ENCODE measurements at places on chromosomes 1 and 21.

DNA sequence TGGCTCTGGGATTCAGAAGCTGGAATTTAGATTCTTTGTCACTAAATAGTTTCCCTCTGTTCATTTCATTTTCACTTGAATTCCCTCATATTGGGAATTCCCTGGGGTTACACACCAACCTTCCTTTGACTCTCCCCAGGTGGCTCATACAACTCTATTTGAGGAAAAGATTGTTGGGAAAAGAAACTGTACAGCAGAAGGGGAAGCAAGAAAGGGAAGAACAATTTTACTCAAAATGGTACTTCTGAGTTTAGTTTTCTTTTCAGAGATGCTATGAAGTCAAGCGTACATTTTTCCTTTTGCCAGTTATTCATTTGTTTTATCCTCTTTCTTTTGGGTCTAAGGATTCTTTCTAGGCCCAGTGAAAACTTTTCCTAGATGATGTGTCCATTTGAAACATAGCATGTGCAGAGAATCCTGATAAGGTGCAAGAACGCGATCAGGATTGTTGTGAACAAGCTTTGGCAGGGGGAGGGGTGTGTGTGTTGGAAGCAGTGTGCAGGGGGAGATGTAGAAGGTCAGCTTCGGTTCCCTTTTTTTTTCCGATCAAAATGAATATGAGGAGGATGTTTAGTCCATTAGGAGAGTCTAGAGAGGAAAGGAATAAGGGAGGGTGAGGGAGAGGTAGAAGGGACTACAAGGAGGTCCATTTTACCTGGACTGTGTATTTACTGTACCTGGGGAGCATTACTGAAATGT is 26.8 kb upstream of the CD1D start:
- no peak for DNase-seq

DNA sequence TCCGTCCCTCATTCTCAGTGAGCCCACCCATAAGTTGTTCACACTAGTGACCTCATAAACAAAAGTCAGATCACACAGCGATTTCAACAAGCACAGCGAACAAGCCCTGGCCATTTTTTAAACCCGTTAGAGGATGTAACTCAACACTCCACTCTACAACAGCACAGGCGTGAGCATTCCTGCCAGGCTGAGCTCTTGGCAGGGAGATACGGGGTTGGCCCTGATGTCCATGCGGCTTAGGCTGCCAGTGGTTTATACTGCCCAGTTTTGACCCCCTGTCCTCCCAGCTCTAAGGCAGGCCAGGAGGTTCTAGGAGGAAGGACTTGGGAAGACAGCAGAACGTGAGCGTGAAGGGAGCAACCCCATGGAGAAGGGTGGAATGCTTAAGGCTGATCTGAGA is 35.0 kb downstream of the PARP1 start:
- DNase-seq = no peak

DNA sequence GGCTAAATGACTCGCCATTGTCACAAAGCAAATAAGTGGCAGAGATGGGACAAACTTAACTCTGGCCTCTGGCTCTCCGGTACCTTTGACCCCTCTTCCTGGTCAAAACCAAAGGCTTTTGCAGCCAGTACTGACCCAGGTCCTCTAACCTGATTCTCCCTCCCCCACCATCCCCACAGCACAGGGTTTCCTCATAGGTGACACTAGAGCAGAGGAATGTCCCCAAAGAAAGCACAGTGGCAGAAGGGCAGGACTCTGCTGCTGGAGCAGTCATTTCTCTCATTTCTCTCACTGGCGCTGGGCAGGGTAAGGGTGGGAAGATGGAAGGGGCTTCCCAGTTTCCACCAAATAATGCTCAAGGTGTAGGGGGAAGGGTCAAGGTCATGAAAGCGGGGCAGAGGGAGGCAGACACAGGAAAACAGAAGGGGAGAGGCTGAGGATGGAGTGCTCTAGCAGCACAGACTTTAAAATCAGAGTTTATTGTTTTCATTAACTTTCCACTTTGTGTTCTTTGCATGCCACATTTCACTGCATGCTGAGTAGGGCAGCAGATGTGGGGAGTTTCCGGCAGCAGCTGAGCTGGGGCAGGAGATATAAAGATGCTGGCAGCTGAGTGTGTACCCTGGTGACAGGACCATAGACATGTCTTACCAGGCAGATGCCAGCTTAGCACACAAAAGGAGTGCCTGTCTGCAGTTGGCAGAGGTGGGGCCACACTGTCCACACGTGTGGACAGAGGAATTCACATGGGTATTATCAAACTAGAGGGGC is 80.5 kb downstream of the FAM78B start:
- no peak for DNase-seq

- no peak for DNase-seq
Measured at GRCh38 chr1:3717715-3718601, 34.3 kb upstream of the CCDC27 start.

DNA sequence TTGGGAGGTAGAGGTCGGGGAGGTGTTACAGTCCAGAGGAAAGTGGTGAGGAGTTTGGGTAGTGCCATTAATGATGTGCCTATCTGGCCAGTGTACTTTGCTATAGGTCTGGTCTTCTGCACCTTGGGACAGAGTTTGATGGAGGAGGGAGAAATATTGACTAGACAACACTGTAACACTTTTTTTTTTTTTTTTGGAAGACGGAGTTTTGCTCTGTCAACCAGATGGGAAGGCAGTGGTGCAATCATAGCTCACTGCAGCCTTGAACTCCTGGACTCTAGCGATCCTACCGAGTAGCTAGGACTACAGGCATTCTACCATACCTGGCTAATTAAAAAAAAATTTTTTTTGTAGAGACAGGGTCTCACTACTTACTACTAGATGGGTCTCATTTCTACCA is 1.9 kb downstream of the SCP2 start:
- DNase-seq = no peak

- no peak for DNase-seq
Measured at GRCh38 chr1:12302798-12303447, 73.1 kb downstream of the VPS13D start.

- no peak for DNase-seq
Measured at GRCh38 chr1:231207437-231207836, 33.6 kb upstream of the GNPAT start.

DNA sequence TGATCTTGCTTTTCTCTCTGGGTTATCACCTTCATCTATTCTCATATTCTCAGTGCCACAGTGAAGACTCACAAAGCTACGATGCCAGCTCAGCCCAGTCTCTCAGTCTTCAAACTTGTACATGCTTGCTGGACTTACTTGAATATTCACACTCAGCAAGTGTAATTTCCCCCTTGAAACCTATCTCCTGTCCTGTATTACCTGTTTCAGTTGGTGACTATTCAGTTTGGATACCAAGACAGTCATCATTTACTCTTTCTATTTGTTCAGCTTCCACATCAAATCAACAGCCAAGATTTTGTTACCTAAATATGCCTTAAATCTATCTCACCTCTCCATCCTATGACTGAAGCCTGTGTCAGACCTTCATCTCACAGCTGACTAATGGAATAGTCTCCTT is 209.7 kb downstream of the LRRC7 start:
- DNase-seq = no peak

DNA sequence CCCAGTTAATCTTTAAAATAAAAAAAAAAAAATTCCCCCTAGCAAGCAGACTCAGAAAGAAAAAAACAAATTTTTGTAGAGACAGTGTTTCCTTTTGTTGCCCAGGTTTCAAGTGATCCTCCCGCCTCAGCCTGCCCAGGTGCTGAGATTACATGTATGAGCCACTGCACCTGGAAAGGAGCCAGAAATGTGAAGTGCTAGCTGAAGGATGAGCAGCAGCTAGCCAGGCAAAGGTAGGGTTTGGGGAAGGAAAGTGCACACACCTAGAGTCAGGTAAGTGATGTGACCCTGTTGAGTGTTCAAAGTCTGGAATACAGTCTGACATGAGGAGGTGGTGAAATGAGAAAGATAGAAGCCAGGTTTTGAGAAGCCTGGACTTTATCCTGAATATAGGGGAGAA is 1.7 kb downstream of the AKR1A1 start:
- DNase-seq = no peak

- no peak for DNase-seq
Measured at GRCh38 chr1:43451701-43452532, 1.8 kb downstream of the HYI start.

- DNase-seq = no peak
Measured at GRCh38 chr1:161082996-161083747, 6.2 kb downstream of the NECTIN4 start.

DNA sequence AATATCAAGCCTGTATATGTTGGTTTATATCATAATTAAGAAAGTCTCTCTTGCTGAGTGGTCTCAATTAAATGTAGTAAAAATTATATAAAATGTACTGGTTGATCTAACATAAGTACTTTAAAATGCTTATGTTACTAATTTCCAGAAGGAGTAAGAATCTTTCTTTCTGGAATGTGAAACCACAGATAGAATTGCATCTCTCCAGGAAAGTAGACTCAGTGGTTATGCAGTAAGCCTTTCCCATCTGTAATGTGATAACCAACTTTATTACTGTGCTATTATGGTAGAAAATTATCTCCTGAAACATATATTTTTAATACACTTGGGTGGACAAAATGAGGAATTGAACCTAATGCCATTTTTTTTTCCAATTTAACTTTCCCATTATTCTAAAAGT is 8.9 kb upstream of the RALGPS2 start:
- DNase-seq = no peak

DNA sequence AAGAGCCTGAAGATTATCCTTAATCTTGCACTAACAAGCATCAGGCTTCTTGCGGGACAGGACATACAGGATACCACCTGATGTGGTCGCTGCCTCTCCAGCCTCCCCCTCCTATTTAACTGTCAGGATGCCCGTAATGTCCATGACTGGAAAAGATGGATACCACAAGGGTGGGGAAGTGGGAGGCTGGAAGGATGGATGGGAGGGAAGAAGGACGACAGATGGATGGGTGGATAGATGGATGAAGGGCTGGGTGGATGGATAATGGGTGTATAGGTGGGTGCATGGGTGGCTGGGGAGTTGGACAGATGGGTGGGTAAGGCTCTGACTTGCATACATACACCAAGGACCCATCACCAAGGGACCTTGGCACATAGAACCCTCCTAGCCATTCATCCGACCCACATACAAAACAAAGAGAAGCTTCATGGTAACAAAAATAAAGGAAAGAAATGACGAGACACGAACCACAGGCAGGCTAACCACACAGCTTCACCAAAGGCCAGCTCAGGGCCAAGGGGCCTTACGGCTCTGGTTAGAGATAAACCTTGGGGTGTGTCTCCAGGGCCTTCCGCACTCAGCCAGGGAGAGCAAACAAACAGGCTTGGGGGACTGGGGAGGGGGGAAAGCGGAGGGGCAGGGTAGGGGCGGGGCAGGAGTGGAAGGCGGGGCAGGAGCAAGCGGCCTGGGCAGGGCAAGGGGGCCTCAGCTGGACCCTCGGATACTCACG is 50.5 kb downstream of the HSPG2 start:
- DNase-seq = no peak

DNA sequence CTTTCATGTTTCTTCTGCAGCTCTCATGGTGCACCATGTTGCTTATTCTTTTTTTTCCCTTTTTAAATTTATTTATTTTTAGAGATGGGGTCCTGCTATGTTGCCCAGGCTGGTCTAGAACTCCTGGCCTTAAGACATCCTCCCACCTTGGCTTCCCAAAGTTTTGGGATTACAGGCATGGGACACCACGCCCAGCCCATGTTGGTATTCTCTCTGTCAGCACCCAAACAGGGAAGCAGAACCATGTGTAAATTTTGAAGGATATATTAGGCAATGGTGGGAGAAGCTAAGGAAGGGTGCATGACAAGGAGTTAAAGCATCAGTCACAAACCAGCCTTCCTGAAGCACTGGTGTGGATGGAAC is 39.6 kb upstream of the ENAH start:
- no peak for DNase-seq

DNA sequence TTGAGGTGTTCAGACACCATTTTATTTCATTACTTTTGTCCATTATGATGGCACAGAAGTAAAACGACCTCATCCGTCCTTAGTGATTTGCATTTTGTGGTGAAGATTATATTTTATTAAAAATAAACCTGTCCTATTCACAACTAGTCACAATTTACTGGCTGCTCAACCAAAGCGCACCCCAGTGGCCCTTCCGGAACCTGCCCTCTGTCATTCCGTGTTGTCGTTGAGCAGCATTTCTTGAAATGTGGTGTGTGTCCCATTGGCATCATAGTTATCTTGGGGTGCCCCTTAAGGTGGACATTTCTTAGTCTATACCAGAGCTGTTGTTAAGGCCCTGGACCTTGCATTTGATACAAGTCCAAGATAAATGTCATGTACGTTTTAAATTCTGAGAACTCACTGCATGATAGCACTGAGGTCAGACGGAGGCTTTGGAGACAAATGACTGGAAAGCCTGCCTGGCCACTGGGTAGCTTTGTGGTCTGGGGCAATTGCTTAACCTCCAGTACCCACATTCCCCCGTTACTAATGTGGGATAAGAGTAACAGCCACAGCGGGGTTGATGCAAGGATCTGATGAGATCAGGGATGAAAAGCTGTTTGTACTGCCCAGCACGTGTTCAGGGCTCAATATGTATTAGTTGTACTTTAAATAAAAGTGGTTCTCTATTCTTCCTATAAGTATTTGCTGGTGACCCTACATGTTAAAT is 36.2 kb downstream of the BACH1 start:
- DNase-seq = no peak

DNA sequence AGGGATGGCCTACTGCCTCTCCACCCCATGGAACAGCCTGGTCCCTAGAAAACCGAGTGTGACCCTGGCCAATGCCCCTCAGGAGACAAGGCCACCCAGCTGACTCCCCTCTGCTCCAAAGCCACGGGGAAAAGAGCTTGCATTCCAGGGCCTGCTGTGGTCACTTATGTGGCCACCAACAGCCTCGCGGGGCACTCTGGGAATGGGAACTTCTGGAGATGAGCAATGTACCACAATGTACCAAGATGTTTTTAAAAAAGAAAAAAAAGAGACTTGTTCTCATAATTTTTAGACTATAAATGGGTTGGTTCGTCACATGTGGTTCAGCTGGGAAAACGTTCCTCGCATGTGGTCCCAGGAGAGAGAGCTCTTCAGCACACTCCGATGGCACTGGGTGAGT is 62.8 kb downstream of the SLC66A1 start:
- no peak for DNase-seq

GRCh38 chr21:43300496-43301408 is 126.2 kb downstream of the SIK1 start:
- DNase-seq = no peak

DNA sequence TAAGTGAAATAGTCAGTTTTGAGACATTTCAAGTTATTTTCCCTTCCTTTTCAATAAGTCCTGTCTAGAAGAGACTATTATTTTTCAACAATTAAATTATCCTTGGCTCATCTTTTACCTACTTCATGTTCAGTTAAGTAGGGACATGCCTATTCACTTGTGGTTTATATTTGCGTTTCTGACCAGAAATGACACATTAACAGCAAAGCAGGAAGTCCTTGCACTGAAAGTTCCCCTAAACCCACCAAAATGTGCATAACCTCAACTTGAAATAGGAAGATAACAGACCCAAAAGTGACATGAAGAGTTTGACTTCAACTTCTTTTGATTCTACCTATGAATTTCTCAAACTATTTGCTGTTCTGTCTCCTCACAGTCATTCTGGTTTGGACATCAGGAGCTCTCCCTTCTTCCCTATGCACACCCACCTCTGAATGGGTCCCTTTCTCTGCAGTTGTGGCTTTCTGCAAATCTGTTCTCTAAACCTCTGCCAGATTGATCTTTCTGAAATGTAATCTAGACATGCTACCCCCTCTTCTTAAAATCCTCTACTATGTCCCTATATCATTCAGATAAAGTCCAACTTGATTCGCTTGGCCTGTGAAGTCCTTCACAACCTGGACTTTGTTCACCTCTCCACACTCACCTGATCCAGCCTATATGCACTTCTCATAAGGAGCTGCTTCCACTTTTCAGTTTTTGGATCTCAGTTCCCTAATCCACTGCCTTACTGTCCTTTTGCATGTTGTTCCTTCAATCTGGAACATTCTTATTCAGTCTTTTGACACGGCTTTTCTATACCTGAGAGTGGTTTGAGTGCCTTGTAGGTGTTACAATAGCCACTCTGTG is 661.5 kb upstream of the ADGRL4 start:
- no peak for DNase-seq
